ENCODE measurements at places on chromosomes 12 and 14.

GRCh38 chr12:54376596-54376995 is 7.9 kb downstream of the ZNF385A start:
- DNase-seq = no peak

DNA sequence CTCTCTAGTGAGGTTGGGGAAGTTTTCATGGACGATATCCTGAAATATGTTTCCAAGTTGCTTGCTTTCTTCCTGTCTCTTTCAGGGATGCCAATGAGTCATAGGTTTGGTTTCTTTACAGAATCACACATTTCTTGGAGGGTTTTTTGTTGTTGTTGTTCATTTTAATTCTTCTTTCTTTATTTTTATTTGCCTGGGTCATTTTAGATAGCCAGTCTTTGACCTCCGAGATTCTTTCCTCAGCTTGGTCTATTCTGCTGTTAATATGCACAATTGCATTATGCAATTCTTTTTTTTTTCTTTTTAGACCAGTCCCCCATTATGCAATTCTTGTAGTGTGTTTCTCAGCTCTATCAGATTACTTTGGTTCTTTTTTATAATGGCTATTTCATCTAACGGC is 338.9 kb downstream of the AEBP2 start:
- DNase-seq = no peak

DNA sequence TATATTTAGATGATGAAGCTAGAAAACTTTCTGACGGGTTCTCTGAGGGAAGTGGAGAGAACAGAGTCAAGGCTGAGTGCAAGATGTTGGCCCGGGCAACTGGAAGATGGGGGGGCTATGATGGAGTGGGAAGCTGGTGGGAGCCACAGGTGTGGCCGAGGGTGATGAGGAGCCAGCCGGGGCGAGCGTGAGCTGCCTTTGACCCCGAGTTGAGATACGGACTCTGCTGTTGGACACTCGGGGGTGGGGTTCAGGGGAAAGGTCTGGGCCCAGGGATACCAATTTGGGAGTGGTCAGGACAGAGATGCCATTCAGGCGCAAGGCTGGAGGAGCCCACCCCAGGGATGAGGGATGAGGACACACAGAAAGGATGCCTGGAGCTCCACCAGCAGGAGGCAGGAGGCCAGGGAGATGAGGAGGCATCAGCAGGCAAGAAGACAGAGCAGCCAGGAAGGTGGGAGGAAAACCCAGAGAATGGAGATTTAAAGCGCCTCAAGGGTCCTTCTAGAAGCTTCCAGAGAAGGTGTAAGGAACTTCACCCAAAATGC is 9.0 kb downstream of the SCARB1 start:
- no peak for DNase-seq

DNA sequence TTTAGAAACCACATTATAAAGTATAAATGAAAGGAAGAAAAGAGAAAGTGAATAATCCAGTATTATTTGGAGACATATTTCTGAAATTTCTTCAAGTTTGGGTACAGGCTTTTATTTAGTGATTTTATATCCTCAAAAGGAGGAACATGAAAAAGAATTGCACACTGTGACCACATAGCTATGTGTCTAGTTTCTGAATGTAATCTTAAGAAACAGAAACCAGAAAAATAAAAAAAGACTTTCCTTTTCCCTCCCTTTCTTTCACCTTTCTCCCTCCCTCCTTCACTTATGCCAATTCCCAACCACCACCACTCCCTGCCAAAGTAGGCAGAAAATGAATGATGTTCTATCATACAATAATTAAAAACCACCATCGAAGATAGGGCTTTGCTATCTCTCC is 189.6 kb downstream of the PRKD1 start:
- no peak for DNase-seq

DNA sequence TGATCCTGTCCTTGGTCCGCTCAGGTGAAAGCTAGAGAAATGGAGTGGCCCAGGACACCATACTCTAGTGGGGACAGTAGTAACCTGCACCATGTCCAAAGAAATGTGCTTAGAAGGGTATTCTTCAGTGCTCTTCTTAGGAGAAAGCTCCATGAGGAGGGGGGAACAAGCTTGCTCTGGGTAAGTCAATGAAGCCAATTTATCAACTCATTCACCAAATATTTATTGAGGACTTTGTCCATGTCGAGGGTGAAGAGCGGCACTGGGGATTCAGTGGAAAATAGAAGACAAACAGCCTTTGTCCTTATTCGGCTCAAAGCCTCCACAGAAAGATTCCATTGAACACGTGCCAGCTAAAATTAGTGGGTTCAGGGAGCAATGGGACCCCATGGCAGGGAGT is 677.8 kb downstream of the BCL11B start:
- DNase-seq = no peak

GRCh38 chr12:34403706-34404376 is 381.5 kb downstream of the ALG10 start:
- DNase-seq = no peak

- no peak for DNase-seq
Observed at GRCh38 chr12:51378749-51379148, 12.5 kb downstream of the GALNT6 start.

DNA sequence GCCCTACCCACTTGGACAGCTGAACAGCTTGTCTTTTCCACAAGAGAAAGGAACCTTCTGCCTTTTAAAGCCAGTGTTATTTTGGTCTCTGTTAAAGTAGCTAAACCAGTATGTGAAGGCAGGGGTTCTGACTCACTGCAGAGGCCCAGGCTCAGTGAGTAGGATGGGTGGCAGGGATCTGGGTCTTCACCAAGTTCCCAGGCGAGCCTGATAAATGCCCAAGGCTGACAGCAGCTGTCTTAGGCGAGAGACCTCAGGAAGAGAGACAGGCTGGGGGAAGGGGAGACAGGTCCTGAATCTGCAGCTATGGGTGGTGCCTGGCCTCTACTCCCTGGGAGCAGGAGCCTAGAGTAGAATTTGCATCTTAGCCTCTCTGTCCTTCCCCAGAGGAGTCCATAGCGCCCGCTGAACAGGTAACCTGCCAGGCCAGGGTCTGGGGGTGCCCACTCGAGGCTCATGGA is 18.1 kb upstream of the KIF26A start:
- DNase-seq = no peak

DNA sequence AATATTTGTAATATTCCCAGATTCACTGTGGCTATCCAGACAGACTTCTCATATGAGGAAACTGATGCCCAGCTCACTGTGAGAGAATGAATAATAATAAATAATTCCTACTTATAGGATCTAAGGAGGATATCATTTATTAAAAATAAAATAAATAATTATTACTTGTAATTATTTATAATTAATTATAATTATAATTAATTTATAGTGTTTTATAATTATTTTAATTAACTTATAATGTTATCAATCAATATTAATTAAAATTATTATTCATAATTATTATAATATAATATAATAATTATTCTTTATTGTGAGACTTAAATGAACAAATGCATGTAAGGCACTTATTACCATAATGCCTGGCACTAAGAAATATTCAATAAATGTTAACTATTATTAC is 192.8 kb downstream of the GALC start:
- DNase-seq = no peak

DNA sequence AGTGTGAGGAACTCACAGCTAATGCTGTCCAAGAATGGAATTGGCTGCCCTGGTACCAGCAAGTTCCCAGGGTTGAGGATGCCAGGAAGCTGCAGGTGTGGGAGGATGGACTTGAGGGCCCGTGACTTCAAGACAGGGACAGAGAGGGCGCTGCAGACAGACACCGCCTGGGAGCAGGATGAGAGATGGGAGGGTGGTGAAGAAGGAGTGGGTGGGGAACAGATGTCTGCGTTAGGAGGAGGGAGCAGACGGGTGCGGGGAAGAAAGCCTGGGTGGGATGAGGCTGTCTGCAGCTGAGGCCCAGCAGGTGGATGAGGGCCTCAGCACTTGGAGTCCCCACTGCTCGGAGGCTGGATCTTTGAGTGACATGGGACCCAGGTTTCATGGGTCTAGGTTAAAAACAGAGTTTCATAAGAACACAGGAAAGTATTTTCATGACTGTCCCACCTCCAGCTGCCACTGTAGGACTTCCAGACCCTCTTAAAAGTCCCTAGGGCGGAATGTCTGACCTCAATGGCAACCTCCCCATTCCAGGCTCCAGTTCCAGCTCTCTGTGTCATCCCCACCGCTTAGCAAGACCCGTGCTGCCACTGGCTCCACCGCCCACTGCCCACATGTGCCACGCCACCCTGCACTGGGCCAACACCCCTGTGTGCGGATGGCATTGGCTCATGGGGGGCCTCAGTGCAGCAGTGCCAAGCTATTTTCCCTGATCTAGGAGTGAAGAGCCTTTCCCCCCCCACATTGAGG is 70.3 kb upstream of the SCN8A start:
- DNase-seq = no peak

GRCh38 chr14:74985028-74985310 is 17.8 kb upstream of the EIF2B2 start:
- no peak for DNase-seq

DNA sequence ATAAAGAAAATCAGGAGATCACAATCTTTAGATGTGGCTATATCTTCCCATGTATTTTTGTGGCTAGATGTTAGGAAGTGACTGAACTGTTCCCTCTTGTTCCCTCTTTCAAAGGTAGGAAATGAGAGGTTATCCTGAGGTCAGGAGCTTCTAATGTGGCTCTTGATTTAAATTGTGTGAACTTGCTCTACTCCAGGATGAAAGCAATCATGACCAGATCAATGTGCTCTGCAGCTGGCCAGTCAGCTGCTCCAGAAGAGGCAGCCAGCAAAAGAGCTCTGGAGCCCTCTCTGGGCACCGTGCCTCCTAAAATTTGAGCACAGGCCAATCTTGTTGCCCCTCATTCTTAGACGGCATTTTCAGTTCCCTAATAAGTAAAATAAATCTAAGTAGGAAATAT is 32.0 kb downstream of the CDK17 start:
- DNase-seq = no peak

GRCh38 chr14:39179042-39179441 is 4.0 kb downstream of the PNN start:
- DNase-seq = no peak

- no peak for DNase-seq
Observed at GRCh38 chr12:30416631-30417030, 279.0 kb downstream of the IPO8 start.

- peak; percentile 69 for DNase-seq
Observed at GRCh38 chr14:64823305-64823861, 56.3 kb downstream of the SPTB start.

GRCh38 chr14:26017270-26017669 is 580.6 kb downstream of the NOVA1 start:
- no peak for DNase-seq

GRCh38 chr12:89544022-89544421 is 18.2 kb upstream of the POC1B start:
- DNase-seq = no peak

GRCh38 chr12:78208092-78208491 is 377.4 kb downstream of the NAV3 start:
- DNase-seq = no peak

DNA sequence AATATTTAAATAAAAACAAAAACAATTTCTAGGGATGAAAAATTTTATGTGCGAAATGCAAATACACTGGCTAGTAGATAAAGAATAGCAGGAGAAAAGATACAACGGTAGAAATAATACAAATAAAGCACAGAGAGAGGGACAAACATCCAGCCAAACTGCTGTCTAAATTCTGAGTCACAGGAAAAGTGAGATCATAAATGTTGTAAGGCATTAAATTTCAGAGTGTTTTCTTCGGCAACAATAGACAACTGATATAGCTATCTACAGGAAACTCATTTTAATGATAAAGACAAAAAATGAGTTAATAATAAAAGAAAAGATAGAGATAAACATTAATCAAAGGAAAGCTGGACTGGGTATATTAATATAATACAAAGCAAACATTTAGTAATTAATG is 122.2 kb downstream of the NTS start:
- DNase-seq = no peak

DNA sequence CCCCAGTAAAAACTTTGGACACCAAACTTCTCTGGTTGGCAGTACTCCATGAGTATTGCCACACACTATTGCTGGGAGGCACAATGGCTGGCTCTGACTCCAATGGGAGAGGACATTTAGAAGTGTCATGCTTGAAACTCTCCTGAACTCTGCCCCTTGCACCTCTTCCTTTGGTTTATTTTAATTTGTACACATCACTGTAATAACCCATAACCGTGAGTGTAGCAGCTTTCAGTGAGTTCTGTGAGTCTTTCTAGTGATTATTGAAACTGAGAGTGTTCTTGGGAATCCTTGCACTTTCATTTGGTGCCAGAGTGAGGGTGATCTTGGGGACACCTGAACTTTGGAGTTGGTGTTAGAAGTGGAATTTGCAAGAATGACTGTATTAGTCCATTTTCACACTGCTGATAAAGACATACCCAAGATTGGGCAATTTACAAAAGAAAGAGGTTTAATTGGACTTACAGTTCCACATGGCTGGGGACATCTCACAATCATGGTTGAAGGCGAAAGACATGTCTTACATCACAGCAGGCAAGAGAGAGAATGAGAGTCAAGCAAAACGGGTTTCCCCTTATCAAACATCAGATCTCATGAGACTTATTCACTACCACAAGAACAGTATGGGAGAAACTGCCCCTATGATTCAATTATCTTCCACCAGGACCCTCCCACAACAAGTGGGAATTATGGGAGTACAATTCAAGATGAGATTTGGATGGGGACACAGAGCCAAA is 41.3 kb upstream of the CEP83 start:
- no peak for DNase-seq
